Muscle of leg (tissue), 16 donors: ENCODE measurements at places on chromosomes 6 and 20. TPM values are rescaled to one million over a fixed set of nuclear protein-coding genes. Genes with fewer than 3 reads are reported as not detected.
A peak's percentile ranks its signal among the peaks of the same experiment; 100 is the strongest.

Gene COL9A1
- polyA plus RNA-seq: 5.4 TPM

Gene LY6G6F
- polyA plus RNA-seq: not detected

Gene LY6G5C
- 0.70 TPM for polyA plus RNA-seq

Gene CDH26
- 0.77 TPM for polyA plus RNA-seq

Gene MDN1
- polyA plus RNA-seq: 26.1 TPM

Gene LTA
- 0.12 TPM for polyA plus RNA-seq

Gene PTK7
- 73.5 TPM for polyA plus RNA-seq

Gene SUMO4
- polyA plus RNA-seq: 0.43 TPM

DNA sequence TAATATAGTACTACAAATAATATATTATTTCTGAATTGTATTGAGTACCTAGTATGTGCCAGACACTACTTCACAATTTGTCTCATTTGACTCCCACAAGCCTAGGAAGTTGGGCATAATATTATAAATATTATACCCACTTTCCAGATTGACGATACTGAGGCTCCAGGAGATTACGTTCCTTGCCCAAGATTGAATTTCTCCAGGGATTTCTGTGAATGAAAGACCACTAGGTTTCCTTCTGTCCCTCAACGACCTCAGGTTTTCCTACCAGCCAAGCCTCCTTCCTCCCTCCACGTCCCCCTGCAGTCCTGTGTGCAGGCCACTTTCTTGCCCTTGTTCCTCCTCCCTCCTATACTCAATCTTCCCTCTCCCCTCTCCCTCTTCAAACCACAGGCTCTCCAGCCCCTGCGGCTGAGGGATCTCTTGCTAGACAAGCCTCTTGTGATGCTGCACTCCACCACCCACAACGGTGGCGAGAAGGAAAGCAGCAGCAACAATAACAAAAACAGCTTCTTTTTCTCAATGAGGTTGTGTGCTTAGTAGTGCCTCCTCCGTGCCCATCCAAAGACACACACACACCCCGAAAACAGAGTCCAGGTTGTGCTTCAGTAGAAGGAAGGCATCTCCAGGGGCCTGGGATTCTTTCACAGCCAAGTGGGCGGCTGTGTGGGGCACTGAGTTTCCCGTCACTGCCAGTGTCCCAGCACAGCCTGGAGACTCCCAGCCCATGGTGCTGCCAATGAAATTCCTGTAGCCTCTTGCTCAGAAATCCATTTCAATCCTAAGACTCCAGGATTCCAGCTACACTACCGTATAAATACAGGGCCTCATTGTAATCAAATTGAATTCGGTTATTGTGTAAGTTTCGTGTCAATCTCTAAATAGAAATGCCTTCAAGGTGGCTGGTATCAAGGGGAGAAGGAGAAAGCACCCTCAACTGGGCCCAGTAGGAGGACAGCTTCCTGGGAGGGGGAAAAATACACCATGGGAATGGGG is 94.4 kb downstream of the NCR2 start:
- DNase-seq: no peak

GRCh38 chr6:137363805-137364138 is 130.4 kb downstream of the OLIG3 start:
- DNase-seq: no peak

GRCh38 chr6:41596096-41596685 is 42.1 kb upstream of the MDFI start:
- DNase-seq: no peak

- DNase-seq: no peak
Observed at GRCh38 chr6:12383448-12383847, 93.3 kb downstream of the EDN1 start.

GRCh38 chr20:24185791-24186190 is 197.2 kb upstream of the GGTLC1 start:
- DNase-seq: peak; percentile 56

DNA sequence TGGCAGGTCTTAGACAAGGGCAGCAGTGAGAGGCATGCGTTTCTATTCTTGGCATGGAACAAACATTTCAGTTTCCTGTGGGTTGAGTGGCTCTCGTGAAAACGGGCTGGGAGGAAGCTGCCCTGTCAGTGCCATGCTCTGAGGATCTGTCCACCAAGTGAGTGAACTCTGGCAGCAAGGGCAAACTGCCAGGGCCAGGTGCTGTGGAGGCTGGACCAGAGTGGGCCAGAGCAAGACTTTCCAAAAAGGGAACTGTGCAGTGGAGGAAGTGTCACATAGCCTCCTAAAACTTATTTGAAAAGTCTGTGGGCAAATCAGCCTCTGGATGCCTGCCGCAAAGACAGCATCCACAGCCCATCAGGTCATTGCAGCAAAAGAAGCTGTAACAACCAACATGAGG is 44.2 kb upstream of the TAB2 start:
- peak; percentile 38 for DNase-seq

GRCh38 chr6:19705606-19706005 is 131.6 kb upstream of the ID4 start:
- DNase-seq: no peak

DNA sequence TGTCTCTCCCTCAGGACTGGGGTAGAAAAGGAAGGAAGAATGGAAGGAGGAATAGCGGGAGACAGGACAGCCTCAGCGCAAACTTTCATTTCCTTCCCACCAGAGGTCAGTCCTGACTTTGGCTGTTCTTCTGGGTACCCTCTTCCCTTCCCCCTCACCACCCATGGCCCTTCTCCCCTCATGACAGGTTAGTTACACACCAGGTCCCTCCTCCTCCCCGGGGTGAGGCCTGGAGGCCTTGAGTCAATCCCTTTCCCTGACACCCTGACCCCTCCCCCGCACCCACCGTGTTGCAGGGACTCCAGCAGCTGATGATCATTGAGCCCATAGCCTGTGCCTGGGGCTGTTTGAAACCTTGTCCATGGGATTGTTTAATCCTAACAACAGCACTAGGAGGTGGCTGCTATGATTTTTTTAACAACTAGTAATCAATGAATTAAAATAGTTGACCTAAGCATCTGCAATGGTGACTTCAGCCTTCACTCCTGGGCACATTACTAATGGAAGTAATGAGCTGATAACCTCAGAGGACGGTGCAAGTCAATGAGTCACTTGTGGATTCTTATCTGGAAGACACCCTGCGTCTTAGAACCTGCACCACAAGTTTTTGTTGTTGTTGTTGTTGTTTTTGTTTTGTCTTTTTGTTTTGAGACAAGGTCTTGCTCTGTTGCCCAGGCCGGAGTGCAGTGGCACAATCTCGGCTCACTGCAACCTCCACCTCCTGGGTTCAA is 46.6 kb upstream of the CCDC167 start:
- DNase-seq: no peak

DNA sequence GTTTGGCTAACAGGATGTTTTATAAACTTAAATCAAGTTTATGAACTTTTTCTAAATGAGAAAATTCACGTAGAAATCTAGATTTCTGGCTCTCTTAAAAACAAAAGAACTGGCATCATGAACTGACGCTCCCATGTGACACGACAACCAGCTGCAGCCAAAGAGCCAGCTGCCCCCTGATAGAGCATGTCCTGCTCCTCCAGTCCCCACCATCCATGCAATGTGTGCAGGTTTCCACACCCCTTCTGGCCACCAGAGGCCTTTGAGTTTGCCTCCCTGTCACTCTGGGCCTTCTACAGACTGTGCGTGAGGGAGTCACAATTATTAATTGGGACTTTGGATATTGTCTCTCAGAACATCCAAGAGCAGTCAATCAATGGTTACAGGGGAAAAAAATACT is 1.6 kb upstream of the GPLD1 start:
- DNase-seq: peak; percentile 42

DNA sequence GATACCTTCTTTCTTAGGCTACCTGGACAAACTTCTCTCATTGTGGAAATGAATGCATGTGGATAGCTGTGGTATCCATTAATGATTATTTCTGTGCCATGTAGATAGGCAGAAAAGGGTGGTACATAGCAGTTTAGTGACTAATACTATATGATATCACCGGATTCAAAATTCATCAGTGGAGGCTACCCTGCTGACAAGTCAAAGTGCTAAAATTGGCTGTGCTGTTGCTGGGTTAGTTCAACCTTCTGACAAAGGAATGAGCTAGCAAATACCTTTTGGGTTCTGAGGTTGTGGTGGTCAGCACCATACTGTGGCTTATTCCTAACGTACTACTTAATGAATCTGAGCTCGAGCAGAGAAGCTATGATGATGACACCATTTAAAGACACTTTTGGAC is 109.1 kb downstream of the TFAP2B start:
- DNase-seq: no peak

DNA sequence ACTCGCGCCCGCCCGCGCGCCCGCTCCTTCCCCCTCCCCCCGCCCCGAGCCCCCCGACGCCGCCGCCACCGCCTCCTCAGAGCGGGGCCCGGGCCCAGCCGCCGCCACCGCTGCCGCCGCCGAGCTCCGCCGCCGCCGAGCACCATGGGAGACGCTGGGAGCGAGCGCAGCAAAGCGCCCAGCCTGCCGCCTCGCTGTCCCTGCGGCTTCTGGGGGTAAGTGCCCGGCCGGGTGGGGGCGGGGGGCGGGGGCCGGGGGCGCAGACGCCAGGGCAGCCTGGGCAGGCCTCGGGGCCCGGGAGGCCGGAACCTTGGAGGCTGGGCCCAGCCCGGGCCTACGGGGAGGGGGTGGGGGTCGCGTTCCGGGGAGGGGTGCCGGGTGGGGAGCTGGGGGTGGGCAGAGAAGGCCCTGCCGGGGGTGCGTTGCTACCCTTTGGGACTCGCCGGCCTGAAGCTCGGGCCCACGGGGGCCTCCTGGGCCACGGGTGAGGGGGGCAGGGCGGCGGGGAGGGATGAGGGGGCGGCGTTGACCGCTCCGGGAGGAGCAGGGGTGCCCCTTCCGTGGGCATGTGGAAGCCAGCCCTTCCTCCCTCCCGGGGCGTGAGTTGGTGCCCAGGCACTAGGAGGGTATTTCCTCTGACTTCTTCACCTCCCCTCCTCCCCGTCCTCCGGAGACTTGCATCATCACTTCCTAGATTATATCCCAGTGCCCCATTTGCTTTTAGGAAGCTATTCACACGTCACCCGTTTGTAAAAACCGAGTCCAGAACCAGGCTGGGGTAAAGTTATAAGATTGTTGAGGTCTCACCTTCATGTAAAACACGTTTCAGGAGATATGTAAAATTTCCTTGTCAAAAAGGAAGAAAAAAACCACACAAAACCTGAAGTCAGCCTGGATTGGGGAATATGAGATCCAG is 533 bp downstream of the ZFAND3 start:
- DNase-seq: peak; percentile 85

DNA sequence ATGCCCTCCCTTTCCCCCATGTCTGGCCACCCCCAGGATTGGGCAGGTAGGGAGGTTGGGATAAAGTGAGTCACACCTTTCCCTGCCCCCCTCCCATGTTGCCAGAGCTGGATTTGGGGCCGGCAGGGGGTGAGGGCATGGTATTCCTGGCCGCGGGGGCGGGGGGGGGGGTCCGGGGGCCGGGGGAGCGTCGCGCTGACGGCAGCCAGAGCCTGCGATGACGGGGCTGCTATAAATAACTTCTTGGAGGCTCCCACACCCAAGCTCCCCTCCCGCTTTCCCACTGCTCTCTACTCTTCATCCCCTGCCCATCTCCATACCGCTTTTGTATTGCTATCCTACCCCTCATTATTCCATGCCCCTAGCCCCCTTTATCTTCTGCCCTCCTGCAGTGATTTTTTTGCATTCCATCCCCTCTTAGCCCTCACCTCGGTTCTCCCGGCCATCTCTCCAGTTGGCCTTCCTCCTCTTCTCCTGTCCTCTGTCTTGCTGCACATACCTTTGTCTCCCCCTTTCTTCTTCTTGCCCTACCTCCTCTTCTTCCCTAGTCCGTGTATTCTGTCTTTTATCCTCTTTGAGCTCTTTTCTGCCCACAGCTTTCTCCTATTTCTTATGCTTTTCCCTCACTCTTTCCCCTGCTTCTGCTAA is 13.8 kb downstream of the SYNGAP1 start:
- peak; percentile 74 for DNase-seq

- DNase-seq: no peak
Observed at GRCh38 chr20:11035211-11035610, 361.4 kb upstream of the JAG1 start.

DNA sequence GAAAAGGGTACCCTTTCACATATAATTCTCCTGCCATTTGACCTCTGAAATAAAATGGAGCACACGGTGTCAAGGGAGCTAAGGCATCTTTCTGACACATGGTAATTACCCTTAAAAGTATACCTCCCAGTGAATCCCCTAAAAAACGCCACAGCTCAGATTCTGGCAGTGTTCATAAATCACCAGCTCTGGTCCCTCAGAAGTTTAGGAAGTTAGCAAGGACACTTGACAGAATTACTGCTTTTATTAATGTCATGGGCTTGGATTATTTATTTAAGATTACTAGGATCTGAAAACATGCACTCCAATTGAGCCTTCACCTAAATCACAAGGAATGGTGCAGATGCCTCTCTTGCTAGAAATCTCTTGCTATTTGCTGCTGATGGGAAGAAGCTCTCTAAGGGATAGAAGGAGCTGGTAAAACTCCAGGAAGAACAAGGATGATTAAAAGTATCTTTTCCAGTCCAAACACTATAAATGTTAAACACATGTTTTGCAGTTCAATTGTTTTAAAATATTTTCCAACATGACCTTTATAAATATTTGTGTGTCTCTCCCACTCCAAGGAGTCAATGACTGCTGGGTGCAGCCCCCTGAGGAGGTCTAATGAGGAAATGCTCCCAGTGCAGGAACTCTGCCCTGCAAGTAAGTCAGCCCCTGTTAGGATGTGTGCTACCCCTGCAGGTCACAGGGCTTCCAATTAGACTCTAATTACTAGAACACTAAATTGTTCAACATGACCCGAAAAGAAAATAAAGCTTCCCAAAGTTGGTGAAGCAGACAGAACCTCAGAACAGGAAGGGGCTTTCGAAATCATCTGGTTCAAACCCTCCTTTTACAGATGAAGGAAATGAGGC is 230.3 kb downstream of the TFAP2A start:
- DNase-seq: peak; percentile 81

DNA sequence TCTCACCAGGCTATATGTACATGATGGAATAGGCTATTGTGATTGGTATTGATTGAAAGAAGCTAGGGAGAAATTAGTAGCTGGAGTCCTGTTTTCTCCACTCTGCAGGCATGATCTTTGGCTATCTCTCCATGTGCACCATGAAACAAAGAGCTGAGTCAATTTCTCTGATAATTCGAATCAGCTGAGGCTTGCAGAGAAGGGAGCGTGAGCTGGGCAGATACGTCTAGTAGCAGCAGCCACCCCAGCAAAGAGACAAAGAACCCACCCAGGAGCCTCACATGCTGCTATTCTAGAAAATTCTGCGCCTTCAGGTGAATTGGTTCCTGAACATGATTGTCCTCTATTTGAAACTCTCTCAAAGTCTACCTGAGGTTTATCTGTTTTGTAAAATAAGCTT is 6.9 kb upstream of the SGK1 start:
- DNase-seq: no peak
